ENCODE measurements at places on chromosomes 3 and 15.

DNA sequence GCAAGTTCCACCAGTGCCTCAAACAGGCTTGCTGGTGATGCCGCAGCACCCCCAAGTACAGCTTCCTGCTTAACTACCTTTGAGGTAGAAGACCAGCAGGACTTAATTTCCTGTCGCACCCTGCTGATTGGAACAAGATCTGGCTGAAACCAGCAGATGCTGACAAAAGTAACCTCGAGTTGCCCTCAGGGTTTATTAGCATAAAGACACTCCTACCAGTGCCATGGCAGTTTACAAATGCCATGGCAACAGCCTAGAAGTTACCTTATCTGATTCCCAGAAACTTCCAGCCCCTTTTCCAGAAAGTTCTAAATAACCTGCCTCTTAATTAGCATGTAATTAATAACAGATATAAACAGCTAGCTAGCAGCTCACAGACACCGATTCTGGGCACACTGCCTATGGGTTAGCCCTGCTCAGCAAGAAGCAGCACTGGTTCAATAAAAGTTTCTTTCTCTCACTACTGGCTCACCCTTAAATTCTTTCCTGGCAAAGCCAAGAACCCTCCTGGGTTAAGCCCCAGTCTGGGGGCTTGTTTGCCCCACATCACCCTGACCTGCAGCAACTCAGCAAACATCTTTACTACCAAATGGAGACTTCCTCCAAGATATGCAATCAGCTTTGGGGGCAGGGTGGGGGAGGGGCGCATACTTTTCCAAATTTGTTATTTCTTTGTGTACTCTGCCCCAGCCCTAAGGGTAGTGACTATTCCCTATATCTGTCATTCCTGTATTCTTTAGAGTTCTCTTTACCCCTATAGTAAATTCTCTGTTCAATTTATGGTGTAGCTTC lies 54.2 kb downstream of the MAP4 start:
- DNase-seq: no peak

GRCh38 chr3:23829242-23829934 lies 23.6 kb downstream of the UBE2E1 start:
- DNase-seq: no peak

DNA sequence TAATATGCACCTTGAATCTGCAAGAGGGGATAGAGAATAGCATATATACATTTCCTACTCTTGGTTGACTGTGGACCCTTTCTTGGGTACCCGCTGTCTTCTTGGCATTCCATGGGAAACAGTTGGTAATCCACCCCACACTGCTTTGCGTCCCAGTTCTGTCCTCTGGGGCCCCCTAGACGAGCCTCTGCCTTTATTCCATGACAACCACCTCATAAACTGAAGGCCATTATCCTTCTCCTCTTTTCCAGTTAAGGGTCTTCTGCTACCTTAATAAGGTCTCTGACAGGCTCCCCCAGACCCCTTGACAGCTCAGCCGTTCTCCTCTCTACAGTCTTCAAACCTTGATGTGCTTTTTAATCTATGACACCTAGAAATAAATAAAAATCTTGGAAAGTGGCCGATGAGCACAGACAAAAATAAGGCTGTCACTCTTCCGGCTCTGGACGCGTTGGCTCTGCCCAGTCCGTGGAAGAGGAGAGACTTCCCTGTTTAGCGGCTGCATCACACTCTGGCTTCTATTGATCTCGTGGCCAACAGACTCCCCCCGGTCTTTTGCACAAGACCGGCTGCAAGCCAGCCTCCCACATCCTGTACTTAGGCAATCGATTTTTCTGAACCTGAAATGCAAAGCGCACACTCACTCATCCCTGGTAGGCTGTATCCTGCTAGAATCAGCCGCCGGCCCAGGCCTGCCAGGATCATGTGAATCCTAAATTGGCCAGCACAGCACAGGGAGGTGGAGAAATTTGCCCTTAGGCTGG lies 251.0 kb upstream of the TLE3 start:
- no peak for DNase-seq

DNA sequence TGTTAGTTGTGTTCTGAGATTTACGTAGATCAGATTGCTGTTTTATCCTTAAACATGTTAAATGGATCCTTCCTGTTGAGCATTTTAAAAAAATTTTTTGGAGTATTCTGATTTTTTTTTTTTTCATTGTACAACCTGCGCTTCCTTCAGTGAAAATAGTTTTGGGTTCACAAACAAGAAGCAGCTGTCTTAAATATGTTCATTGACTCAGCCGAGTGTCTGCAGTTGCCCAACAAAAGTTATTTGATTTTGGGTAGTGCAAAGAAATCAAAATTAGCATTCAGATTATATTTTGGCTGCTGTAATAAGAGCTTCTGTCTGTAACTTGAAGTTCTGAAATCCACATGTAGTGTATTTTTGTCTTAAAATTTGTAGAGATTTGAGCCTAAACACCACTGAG lies 148.2 kb downstream of the BBX start:
- DNase-seq: no peak

GRCh38 chr3:23071296-23071695 lies 131.8 kb upstream of the UBE2E2 start:
- no peak for DNase-seq

DNA sequence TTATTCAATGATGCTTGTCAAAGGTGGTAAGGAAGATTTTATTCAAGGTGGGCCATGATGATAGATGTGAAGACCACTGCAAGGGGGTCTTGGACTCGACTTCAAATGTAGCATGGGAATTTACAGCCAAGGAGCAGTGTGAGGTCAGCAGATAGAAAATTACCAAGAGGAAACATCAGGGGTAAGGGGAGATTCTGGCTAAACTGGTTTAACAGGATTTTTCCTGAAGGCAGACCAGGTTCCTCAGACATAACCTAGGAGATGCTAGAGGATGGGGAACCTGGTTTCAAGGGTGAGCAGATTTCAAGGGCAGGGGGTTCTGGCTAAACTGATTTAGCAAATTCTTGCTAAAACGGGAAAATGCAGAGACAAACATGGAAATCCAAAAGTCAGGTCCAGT lies 464.9 kb downstream of the TAFA4 start:
- no peak for DNase-seq

DNA sequence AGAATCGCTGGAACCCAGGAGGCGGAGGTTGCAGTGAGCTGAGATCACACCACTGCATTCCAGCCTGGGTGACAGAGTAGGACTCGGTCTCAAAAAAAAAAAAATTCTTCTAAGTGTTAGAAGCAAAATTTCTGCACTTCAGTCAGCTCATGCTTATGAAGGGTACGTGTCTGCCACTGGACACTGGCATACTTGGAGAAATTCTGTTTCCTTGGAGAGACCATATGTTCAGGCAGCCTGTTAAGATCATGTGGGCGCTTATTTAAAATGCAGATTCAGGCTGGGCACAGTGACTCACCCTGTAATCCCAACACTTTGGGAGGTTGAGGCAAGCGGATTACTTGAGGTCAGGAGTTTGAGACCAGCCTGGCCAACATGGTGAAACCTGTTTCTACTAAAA lies 85.6 kb upstream of the IQSEC1 start:
- peak; percentile 58 for DNase-seq

GRCh38 chr3:177351757-177352158 lies 154.5 kb upstream of the TBL1XR1 start:
- no peak for DNase-seq

- DNase-seq: peak; percentile 25
Measured at GRCh38 chr15:82950746-82951370, 1.7 kb downstream of the HOMER2 start.

GRCh38 chr3:147113293-147114044 lies 292.9 kb downstream of the ZIC4 start:
- DNase-seq: peak; percentile 48

GRCh38 chr3:56397798-56398197 lies 70.5 kb downstream of the ERC2 start:
- DNase-seq: no peak

- DNase-seq: no peak
Measured at GRCh38 chr15:51579012-51579411, 43.6 kb downstream of the DMXL2 start.

DNA sequence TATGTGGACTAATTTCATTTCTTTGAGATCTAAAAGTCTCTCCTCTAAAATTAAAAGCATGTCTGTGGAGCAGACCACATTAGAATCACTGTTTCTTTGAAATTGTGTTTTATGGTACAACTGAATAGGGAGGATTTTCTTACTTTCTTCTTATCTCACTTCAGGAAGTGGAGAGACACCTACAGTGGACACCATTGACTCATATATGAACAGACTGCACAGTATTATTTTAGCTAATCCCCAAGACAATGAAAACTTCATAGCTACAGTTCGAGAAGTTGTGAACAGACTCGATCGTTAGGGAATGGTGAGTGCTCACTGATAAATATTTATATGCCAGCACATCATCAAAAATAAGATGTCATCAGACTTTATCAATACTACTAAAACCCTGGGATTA lies 58.3 kb downstream of the HMG20A start:
- DNase-seq: no peak

GRCh38 chr3:30752970-30753369 lies 141.5 kb downstream of the GADL1 start:
- no peak for DNase-seq

- DNase-seq: peak; percentile 19
Measured at GRCh38 chr3:39982665-39983357, 173.4 kb downstream of the MYRIP start.

DNA sequence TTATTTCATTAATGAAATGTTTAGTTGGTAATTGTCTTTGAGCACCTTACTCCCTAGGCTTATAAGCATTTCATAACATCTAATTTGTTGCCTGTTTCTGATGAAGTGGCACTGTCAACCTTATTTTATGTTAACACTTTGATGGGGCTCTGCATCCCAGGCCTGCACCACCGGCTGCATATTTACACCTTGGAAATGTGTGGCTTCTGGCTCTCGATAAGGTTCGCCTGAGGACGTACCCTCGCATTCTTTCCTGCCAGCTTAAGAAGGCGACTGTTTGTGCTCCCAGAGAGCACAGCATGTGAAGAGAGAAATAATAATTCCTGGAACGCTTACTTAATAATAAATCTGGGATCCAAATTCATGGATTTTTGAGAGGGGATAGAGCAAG lies 763.3 kb upstream of the CFAP20DC start:
- peak; percentile 32 for DNase-seq

DNA sequence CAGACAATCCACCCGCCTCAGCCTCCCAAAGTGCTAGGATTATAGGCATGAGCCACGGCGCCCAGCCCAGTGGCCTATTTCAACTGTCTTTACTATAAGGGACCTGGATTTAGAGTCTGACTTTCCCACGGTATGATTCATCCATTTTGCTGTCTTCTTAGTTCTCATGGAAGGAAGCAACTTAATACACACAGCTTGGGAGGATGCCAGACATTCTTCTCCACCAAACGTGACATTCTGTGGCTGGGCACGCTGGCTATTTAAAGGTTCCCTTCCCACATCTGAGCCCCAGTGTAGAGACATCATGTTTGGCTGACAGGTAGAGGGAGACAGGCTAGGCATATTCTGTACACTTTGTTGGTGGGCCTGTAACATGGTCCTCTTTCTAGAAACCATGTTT lies 26.2 kb downstream of the FAM43A start:
- DNase-seq: no peak

DNA sequence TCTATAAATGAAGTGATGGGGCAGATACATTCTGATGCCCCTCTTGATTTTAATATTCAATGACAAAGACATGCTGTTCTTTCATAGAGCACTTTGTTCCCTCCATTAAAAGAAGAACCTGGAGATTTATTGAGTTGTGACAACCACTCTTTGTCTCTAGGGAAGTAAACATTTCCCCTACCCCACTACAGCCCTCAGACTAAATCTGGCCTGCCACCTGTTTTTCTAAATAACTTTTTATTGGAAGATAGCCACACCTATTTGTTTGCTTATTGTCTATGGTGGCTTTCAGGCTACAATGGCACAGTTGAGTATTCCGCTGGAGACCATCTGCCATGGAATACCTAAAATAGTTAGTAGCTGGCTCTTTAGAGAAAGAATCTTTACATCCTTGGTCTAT lies 41.2 kb upstream of the ZNF385D start:
- DNase-seq: no peak

DNA sequence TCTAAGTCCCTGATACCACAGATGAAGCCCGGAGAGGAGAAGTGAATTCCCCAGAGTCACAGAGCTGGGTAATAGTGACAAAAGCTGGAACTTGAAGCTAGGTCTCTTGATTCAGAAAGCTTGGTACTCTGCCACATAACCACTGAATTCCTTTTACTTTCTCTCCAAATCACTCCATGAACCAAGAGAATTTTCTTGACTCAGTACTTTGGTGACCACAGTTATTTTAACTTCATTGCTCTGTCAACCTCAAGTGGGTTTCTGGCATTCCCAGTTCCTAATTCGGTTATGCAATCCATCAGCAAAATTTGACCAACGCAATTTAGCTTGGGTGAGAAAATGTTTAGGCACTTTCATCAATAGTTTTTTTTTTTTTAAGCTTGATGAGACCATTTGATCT lies 61.0 kb upstream of the PPARG start:
- DNase-seq: no peak

DNA sequence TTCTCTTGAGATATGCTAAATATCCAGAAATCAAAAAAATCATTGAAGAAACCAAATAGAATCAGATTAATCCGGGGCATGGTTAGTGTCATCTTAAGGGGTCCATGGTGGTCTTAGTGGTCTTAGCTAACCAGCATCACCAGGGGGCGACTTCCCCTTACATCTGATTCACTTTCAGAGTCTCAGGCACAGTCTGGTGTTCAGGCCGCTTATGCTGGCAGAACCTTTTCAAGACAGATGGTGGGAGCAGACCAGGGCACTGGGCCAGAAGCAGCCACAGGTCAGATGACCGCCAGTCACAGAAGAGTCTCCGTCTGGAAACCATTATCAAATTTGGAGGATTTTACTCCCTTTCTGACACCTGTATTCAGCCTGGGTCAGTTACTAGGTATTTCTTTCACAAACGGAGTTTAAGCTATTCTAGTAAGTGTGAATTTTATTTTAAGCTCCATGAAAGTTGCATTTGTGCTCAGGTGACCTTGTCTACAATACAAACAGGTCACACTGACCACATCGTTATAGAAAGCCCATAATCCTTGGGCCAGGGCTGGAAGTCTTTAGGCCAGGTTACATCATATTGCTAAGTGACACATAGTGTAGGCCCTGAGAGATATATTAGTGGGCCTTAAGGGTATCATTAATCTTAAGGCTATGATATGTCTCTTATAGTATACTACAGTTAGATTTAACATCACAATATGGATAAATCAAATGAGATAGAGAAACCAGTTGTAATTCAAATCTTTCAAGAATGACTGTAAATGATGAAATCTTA lies 365.5 kb downstream of the GBE1 start:
- peak; percentile 93 for DNase-seq

DNA sequence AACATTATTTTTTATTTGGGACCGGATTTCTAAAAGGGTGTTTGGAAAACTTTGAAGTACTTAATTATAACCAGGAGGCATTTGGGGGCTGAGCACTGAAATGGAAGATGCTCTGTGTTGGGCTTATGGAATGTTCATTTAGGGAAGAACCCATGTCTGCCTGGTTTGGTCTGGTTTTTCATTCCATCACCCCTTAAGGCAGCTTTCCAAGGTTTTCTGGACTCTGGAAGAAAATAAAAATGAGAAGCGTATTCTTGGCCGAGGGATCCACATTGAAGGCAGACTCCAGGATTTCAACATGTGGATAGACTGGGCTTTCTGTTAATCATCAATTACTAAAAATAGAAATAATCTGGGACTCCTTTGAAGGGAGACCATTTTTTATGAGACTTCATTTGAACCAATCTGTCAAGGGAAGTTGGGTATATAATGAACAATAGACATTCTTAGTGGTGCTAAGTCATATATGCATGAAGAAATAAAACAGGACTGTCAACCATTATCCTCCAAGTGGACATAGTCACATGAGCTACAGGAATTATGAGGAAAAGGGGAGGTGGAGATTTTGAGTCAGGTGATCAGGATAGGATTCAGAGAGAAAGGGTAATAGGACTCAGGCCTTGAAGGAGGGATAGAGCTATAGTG lies 270.5 kb upstream of the ADAMTS9 start:
- DNase-seq: no peak

Measured in cerebellar cortex (tissue), 1 donor.